ENCODE measurements at places on chromosomes 13 and 19.

DNA sequence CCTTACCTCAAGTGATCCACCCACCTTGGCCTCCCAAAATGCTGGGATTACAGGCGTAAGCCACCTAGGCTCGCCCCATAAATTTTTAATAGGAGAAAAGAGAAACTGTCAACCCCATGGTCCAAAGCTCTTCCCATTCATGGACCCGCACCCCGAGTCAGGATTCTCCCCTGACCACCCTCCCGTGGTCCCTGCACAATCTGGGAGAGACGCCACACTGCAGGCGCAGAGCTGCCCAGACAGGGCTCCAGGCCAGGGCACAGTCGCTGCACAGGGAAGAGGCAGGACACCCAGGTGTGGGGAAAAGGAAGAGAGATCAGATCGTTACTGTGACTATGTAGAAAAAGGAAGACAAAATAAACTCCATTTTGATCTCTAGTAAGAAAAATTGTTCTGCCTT lies 54.5 kb downstream of the ZNF93 start:
- no peak for DNase-seq

DNA sequence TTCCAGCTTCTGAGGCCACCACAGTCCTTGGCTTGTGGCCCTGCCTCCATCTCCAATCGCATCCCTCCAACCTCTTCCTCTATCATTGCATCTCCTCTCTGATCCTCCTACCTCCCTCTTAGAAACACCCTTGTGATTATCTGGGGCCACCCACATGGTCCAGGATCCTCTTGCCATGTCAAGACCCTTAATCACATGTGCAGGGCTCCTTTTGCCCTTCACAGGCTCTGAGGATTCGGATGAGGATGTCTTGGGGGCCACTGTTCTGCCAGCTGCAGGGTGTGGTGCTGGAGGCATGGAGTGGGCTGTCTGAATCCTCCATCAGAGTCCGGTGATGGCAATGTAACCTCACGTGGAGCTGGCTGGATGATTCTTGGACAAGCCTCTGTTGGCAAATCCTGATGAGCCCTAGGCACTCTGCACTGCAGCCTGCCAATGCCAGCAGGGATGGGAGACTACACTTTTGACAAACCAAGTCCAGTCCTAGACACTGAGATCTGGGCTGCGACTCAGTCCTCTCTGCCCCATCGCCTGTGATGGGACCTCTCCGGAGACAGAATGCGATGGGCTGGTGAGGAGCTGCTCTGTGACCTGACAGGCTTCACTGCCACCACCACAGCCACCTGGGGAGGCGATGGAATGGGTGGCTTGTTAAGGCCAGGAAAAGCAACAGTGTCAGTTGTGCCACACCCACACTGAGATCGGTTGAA lies 61.2 kb downstream of the CCDC70 start:
- DNase-seq = no peak

DNA sequence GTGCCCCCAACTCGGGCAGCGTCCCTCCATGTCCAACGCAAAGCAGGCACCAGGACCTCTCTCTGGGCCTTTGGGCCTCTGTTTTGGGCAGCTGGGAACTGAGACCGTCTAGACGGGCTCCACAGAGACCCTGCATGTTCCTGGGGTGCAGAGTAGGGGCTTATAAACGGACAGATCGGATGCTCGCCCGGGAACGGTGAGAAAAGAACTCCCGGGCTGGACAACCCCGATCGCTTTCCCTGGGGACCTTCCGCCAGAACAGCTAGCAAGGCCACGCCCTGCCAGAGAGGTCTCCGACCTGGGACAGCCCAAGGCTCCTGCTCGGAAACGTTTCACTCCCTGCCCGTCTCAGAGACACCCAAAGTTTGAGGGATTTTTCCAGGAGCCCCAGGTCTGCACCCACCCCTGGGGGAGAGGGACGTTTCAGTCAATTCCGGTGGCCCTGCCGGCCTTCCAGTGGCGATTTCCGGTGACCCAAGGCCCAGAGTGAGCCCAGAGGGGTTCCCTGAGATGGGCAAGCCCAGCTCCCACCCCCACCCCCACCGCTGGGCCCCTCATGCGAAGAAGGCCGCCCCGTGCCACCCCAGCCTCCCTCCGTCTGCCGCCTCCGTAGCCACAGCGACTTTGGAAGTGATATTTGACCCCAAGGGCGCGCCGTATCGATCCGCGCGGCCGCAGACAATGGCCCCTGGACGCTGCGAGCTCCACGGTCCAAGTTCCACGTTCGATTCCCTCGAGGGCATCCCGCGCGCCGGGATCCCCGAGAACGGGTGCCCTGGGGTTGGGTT lies 1.7 kb downstream of the NR2F6 start:
- DNase-seq = no peak

GRCh38 chr19:8004723-8005513 lies 523 bp downstream of the ELAVL1 start:
- no peak for DNase-seq

GRCh38 chr13:101493541-101493940 lies 41.1 kb downstream of the ITGBL1 start:
- DNase-seq = no peak

DNA sequence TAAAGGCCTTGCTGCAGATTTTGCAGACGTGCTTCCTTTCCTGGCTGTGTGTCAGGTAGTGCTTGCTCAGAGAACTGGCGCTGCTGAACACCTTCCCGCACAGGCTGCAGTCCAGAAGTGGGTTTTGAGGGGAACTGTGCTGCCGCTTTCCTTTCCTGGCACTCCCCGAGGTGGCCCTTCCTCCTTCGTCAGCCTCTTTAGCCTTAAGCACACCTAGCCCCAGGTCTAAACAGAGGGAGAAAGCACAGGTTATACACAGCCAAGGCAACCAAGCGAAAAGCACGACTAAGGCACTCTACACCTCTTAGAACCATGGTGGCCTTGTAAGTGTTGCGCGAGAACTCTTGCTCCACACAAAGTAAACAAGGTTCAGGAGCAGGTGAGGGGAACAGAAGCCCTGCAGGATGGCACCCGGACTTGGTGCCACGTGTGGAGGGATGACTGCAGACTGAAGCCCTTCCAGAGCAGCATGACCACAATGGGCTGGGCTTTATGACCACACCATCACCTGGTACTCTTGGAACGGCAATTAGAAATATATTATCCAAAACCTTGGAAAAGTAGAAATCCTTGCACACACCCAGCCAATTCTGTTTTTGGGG lies 23.6 kb downstream of the ZNF541 start:
- DNase-seq = no peak

- DNase-seq = no peak
Observed at GRCh38 chr19:41411100-41411967, 13.7 kb downstream of the BCKDHA start.

GRCh38 chr19:47697863-47698609 lies 15.2 kb upstream of the EHD2 start:
- no peak for DNase-seq

DNA sequence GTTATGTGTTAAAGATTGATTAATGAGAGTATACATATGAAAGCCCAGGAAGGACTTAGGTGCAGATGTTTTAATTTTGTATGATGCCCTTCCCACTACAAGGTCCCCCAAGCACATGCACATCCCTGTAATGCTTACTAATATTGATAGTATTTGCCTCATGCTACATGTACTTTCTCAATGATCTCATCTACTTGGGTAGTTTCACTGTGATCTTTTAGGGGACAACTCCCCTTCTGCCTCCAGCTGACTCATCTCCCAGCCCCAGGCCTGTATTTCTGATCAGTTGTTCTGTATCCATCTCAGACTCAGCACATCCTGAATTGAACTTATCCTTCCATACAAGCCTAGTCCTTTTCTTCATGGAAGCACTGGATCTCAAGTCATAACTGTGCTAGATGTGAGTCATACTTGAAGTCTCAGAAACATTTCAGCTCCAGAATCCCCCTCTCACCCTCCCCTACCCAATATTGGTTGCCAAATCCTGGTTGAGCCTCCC lies 49.4 kb upstream of the INTS6 start:
- DNase-seq = no peak

GRCh38 chr19:18397242-18398202 lies at the start of gene LRRC25:
LRRC25 (minus strand) TSS chr19:18397622; CDS start chr19:18396963, 659 bp downstream.
- DNase-seq = no peak

DNA sequence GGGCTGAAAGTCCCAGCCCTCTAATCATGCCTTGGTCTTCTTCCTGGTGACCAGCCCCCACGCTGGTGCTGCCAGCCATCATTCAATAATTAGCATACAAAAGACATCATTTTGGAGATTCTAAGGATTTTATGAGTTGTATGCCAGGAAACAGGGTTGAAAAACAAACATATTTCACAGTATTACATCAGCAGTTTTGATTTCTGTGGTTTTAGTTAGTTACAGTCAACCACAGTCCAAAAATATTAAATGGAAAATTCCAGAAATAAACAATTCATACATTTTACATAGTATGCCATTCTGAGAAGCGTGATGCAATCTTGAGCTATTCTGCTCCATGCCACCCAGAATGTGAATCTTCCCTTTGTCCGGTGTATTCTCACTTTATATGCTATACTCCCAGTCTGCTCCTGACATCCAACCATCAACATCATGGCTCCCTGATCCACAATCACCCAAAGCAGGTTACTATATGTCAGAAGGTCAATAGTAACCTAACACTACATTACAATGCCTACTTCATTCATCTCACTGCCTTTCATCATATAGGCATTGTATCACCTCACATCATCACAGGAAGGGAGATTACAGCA lies 49.2 kb downstream of the STOML3 start:
- DNase-seq = no peak

DNA sequence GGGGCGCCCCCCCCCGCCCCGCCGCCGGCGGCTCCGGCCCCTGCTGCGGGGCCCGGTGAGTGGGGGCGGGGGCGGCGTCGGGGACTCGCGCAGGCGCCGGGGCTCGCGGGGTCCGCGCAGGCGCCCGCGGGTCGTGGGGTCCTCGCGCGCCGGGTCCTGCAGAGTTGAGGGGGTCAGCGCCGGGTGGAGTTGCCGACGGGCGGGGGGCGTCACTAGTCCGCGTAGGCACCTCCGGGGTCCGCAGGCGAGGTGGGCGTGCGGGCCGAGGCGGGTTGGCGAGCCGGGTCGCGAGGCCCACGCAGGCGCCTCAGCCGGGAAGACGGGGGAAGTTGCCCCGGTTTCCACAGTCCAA lies 365 bp downstream of the PPP6R1 start:
- DNase-seq = no peak

DNA sequence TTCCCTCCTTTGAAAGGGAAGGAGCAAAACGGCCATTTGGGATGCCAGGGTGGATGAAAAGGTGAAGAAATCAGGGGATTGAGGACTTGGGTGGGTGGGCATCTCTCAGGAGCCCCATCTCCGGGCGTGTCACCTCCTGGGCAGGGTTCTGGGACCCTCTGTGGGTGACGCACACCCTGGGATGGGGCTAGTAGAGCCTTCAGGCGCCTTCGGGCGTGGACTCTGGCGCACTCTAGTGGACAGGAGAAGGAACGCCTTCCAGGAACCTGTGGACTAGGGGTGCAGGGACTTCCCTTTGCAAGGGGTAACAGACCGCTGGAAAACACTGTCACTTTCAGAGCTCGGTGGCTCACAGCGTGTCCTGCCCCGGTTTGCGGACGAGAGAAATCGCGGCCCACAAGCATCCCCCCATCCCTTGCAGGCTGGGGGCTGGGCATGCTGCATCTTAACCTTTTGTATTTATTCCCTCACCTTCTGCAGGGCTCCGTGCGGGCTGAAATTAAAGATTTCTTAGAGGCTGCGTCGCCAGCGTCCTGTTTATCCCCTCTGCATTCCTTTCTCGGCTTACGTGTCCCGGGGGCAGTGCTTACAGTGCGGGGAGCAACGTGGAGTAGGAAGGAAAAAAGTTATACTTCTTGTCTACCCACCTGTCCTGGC lies 15.2 kb upstream of the S1PR4 start:
- no peak for DNase-seq

DNA sequence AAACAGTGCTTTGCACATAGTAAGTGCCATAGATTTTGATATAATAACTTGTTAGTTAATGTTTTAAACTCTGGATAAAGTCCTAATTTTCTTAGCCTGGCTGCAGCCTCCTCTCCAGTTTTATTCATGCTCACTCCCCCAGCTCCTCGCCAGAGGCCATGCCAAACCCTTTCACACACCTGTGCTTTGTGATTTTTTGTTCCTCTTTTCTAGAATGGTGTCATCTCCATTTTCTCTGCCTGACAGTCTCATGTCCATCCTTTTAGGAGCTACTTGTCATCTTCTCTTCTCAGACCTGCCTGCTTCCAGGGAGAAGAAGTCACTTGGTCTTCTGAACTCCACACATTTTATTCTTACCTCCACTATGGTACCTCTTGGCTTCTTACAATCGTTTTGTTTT lies 55.8 kb upstream of the SPATA13 start:
- no peak for DNase-seq

- no peak for DNase-seq
Observed at GRCh38 chr19:16085115-16085514, 8.8 kb downstream of the TPM4 start.

DNA sequence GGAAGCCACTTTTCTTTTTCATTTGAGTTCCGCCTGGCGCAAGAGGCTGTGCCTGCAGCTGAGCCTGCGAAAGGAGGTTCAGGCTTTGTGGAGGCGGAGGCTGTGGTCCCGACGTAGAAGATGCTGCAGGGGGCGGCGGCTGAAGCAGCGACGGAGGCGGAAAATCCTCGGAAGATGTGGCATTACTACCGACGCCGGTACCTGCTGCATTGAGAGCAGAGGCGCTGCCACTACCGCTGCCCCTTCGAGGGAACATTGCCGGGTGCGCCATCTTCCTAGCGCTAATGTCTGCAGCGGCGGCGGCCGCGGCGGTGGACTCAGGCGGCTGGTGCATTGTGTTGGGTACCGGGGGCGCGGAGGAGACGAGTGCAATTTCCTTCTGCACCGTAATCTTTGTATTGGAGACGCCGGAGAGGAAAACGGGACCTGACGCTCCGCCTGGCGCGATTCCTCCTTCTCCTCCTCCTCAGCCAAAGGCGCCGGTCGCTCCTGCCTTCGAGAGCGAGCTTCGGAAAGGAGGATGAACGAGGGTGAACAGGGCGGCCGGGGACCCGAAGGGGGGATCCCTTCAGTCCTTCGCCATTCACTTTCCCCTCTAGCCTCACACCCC lies at the start of gene TSC22D1:
TSC22D1 (minus strand) TSS at position 590 of the 610 bp plus-strand sequence; CDS start at position 334, 256 bp downstream.
- DNase-seq = no peak

DNA sequence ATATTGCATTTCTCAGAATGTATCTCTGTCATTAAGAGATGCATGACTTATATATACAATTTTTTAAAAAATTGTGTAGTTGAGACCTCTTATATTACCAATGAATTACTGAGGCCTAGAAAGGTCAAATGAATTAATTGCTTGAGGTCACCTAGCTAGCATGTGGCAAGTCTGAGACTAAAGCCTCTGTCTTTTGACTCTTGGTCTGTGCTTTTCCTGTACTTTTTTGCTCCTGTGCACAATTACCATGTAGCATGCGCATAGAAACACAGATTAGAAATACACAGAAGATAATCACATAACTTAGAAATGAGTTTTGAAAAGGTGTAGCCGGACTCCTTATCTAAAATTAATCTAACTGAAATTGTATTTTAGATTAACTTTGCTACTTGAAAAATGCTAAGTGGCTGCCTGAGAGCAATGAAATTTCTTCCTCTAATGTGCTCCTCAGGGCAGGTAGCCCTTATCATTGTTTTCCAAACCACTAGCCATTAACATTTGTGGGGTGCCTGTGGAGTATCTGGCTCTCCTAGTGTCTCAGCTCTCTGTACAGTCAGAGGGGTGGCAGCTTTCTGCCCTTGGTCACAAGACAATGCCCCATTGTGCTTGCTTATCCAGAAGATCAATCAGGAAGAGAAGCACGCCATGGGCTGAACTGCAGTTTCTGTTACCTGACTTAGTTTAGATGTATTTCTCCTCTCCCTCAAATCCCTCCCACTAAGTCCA lies 119.6 kb downstream of the RFC3 start:
- no peak for DNase-seq

GRCh38 chr19:58570770-58571574 lies 2.2 kb downstream of the MZF1 start:
- no peak for DNase-seq

All from esophagus squamous epithelium (tissue), 5 donors.